ENCODE measurements at places on chromosomes 1 and 21.
A peak's percentile ranks its signal among the peaks of the same experiment; 100 is the strongest.

GRCh38 chr1:66210635-66211244, 323.2 kb upstream of the SGIP1 start:
- no peak for DNase-seq

- DNase-seq = no peak
Measured at GRCh38 chr1:223486366-223486765, 93.2 kb downstream of the CCDC185 start.

- DNase-seq = no peak
Measured at GRCh38 chr1:3654549-3655281, 2.4 kb downstream of the TP73 start.

- DNase-seq = no peak
Measured at GRCh38 chr1:39971138-39971537, 16.2 kb downstream of the MFSD2A start.

GRCh38 chr21:25368531-25368930, 238.8 kb downstream of the MRPL39 start:
- no peak for DNase-seq

DNA sequence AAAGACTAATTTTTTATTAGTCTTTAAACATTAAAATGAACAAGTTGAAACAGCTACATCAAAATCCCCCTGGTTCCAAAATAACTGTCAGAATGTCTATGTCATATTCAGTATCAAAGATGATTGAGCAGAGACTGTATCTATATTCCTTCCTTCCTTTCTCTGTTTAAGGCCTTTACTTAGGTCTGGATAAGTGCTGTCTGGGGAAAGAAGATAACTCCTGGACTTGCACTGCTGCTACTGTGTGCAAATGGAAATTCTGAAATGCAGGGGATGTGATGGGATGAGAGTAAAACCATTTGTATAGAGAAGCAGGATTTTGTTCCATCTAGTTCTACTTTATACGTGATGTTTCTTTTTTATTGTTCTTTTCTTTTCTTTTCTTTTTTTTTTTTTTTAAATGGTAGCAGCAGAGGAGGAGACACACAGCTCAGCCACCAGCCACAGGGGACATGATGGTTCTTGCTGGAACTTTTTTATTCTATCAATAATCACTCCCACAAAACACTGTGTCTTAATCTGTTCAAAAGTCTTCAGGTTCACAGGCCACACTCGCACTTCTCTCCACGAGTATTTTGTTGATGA, 33.6 kb upstream of the FOXE3 start:
- DNase-seq = no peak

DNA sequence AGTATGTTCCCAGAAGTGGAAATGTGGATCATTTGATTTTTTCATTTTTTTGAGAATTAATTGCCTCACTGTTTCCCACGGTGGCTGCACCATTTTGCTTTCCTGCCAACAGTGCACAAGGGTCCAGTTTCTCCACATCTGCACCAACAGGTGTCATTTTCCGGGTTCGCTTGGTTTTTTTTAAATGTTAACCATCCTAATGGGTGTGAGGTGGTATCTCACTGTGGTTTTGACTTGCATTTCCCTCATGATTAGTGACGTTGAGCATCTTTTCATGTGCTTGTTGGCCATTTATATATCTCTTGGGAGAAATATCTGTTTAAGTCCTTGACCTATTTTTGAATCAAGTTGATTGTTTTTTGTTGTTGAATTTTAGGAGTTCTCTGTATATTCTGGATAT, 3.0 kb downstream of the COL6A2 start:
- DNase-seq = no peak

DNA sequence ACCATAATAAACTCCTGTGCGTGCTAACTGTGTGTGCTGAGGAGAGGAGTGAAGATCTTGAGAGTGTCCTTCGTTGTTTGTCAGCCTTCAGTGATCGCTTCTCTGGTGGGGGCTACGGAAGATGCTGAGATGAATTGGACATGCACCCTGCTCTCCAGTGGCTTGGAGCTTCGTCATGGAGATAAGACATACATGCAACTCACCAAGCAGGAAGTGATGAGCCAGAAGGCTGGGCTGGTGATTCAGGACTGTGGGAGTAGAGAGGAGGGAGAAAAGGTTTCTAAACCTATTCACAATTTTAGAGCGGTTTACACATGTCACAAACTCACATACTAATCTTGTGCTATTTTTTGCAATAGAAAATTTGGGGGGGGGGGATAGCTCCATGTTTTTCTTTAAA, 128.9 kb upstream of the ADAR start:
- DNase-seq = peak; percentile 15

DNA sequence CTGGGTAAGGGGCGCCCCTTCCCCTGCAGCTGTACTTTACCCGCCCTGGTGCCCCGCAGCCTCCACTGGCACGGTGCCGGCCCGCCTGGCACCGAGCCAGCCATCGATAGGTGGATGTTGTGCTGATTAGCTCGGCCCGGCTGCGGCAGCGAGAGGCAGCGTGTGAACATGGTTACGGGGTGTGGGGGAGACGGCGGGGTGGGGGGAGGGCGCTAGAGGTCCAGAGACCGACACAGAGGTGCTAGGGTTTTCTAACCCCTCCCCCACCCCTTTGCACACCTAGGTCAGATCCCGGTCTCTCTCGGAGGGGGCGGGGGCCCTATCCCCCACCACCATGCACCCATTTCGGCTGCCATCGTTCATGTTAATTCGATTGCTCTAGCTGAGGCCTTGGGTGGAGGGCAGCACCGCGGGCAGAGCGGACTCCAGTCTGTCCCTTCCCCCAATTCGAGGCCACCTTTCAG, 6.7 kb downstream of the EFNA4 start:
- no peak for DNase-seq

DNA sequence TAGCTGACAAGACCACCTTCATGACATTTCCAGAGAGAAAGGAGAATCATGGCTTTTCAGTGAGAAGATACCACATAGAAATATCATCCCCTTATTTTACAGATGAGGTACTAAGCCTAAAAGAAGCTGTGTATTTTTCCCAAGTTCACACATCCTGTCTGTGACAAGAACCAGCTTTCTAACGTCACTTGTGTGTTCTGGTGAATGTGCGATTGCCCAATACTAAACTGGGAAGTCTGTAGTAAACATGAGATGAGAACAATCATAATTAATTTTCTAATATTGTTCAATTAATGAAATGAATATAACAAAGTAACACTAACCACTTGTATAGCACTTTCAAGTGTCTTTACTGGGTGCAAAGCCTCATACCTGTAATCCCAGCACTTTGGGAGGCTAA, 46.0 kb downstream of the PTGER3 start:
- DNase-seq = no peak

DNA sequence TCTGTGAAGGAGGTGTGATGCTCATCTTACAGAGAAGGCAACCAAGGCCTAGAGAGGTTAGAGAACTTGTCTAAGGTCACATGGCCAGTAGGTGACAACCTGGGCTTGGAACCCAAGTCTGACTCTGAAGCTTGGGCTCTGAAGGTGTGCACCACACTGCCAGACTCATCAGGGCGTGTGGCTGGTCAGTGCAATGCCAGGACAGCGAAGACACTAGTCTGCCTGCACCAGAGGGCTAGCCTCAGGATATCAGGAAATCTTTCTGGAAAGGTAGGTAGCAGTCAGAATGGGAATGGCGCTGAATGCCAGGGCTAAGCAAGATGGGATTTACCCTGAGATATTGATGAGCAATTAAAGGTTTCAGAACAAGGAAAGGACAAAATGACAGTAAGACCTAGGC, 34.9 kb downstream of the ELK4 start:
- DNase-seq = no peak

DNA sequence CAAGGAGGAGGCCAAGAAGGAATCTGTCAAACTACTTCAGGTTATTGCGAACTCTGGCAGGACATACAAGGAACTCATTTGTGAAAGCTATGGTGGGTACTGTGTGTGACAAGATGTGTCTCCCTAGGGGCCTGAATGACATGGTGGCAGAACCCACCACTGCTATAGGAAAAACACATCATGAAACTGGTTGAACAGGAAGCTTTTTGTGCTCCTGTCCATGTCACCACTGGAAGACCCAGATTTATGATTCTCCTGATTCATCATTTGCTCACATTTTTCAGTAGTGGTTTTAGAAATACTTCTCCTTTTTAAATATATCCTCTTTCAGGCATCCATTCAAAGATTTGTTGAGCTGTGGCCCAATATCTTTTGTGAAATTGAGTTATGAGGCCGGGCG, 23.6 kb downstream of the ARMH1 start:
- DNase-seq = no peak

- DNase-seq = peak; percentile 30
Measured at GRCh38 chr1:221449801-221450470, 292.0 kb downstream of the DUSP10 start.

Measured in foreskin fibroblast (primary cell).